Suppressor macrophage (primary cell): ENCODE measurements at places on chromosomes 12 and 14.

GRCh38 chr12:53625373-53625945, 723 bp downstream of the ATF7 start:
- no peak for DNase-seq

- no peak for DNase-seq
Measured at GRCh38 chr12:18953505-18953904, 176.0 kb upstream of the PLEKHA5 start.

- no peak for DNase-seq
Measured at GRCh38 chr14:59677771-59678231, 101.2 kb upstream of the CCDC175 start.

- no peak for DNase-seq
Measured at GRCh38 chr14:102341566-102341965, 21.1 kb downstream of the CINP start.

- no peak for DNase-seq
Measured at GRCh38 chr14:105616802-105617192, 90.4 kb downstream of the TMEM121 start.

DNA sequence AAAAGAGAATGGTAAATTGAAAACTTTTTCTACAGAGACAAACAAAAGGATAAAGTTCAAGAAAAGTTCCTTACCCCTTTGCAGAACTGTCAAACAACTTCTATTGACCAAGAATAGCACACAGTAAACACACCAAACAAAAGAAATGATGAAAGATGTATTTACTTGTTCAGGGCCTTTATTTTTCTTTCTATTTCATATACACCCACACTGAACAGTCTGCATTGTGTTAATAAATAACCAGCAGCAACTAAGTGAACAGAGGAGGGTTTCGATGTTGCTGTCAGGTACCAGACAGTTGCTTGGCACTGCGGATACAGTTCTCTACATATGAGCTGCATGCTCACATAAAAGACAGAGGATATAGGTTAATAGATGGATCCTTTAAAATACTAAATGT, 122.1 kb downstream of the SOX5 start:
- no peak for DNase-seq

GRCh38 chr12:64706857-64707256, 52.3 kb downstream of the GNS start:
- no peak for DNase-seq

- DNase-seq, result no peak
Measured at GRCh38 chr14:59343585-59343984, 121.6 kb downstream of the GPR135 start.

GRCh38 chr12:4006743-4007142, 133.5 kb upstream of the PARP11 start:
- no peak for DNase-seq

- DNase-seq, result no peak
Measured at GRCh38 chr12:127652281-127652680, 614.7 kb upstream of the TMEM132C start.

DNA sequence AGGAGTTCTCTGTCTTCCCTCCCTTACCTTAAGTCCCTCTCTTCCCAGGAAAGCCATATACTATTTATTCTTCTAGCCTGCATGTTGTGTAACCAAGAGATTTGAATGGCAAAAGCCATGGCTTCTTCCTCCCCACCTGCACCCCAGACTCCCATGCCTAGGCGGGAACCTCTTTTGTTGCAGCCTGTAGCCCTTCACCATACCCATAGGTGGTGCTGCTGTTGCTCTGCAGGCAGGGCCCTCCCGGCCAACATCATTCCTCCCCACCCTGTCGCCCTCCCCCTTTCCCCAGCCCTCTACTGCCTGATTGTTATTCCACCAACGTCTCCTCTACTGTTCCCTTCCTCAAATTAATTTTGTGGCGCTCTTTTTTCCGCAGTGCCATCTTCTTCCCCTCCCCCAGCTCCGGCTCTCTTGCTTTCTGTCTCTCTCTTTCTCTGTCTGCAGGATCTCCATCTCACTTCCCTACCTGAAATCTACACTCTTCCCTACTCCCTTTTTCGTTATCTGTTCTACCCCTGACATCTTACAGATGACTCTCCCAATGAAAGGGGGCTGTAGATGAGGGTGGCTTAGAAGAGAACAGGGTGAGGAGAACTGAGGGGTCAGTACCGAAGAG, 13.8 kb downstream of the NGDN start:
- peak; percentile 13 for DNase-seq
